ENCODE measurements at places on chromosomes 4 and X.

- DNase-seq: peak; percentile 49
Observed at GRCh38 chrX:46686003-46686645, 72.8 kb downstream of the SLC9A7 start.

GRCh38 chrX:27998666-27999065, 17.4 kb upstream of the DCAF8L1 start:
- no peak for DNase-seq

DNA sequence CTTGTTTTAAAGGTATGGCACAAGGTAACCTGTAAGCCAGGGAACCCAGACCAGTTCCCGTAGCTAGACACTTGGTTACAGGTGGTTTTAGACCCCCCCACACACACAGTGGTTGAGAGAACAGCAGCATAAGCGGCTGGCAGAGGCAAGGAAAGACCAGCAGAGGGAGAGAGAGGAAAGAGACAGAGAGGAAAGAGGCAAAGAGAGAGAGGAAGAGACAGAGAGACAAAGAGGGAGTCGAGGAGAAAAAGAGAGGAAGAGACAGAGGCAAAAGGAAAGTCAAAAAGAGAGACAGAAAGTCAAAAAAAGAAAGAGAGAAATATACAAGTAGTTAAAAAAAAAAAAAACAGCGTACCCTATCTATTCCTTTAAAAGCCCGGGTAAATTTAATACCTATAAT, 19.5 kb upstream of the PCSK1N start:
- peak; percentile 24 for DNase-seq

DNA sequence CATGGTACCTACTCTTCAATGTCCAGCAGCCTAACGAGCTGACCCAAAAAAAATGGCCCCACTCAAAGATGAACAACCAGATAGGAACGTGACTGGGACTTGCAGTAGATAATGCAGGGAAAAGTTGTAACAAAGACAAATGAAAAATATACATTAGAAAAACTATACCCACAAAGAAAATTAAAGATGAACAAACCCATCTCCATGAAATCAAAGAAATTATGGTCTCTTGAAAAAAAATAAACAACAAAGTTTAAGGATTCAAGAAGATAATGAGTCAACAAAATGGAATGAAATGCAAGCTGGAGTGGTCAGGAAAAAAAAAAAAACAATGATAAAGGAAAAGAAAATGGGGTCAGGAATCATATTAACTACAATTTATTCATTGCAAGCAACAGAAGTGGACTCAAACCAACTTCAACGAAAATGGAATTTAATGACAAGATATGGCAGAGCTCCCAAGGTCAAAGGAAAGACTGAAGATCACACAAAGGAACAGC, 309.8 kb upstream of the GALNT7 start:
- DNase-seq: no peak

DNA sequence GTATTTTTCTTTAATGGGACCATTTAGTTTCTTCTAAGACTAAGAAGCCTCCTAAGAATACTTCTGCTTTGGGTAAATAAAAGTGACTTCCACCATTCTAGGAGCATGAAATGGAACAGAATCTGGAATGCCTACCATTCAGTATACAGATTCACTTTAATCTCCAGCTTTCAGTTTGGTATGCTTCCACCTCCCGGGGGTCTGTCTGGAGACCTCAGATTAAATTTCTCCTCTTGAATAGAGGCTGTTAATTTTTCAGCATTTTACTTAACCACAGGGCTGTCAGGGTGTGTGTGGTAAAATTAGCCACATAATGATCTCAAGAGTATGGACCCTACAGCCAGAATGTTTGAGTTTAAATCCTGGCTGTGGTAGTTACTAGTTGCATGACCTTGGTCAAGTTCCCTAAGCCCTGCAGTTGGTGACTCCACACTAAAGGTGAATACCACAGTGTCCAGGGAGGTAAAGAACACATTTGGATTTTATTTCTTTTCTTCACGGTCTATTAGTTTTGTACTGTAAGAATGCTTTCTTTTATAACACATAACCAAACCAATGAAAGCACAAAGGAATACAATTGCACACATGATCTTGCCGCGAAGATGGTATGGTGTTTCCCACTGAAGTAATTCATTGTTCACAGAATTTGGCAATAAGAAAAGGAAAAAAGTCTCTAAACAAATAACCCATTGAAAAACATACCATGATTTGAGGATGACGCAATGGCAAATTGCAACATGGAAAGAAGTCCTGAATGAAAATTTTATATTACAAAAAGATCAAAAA, 37.3 kb upstream of the TRIM2 start:
- DNase-seq: peak; percentile 79

DNA sequence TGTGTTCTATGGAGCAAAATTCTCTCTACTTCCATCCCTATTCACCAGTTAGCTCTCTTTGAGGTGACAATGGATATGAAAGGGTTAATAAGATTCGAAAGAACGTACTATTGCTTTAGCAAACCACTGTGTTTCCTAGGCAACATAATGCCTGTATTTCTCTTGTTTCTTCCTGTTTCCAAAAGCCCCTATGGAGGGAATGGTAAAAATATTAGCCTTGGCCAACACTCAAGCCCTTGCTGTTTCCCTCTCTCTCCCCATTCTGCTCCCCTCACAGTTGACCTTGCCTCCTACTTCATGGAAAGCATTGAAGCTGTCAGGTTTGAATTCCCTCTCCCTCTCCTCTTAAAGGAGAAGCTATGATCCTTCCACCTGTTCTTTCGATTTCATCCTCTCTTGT, 9.6 kb upstream of the PGRMC1 start:
- no peak for DNase-seq
